ENCODE measurements at places on chromosomes 7 and 10.

GRCh38 chr7:134852625-134853024 is 73.2 kb downstream of the CALD1 start:
- no peak for DNase-seq

- DNase-seq = no peak
Observed at GRCh38 chr10:120742373-120742772, 108.8 kb upstream of the WDR11 start.

DNA sequence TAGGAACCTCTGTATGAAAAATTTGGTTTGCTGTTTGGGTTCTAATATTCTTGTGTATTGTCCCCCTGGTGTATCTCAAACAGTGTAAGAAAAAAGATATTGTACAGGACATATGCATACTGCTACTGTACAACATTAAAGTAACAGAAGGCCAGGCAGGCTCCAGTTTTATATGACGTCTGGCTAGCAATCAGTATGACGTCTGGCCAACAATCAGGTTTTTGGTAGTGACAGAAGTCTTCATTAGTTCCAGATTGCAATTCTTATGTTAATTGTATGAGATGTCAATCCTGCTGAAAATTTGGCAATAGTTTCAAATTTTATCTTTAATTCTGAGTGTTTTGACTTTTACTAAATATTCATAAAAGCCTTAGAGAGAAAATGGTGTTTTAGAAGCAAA is 67.9 kb upstream of the KCND2 start:
- no peak for DNase-seq

GRCh38 chr7:47473499-47474210 is 108.3 kb downstream of the TNS3 start:
- no peak for DNase-seq

GRCh38 chr10:105358911-105359310 is 717.8 kb downstream of the SORCS3 start:
- DNase-seq = no peak

DNA sequence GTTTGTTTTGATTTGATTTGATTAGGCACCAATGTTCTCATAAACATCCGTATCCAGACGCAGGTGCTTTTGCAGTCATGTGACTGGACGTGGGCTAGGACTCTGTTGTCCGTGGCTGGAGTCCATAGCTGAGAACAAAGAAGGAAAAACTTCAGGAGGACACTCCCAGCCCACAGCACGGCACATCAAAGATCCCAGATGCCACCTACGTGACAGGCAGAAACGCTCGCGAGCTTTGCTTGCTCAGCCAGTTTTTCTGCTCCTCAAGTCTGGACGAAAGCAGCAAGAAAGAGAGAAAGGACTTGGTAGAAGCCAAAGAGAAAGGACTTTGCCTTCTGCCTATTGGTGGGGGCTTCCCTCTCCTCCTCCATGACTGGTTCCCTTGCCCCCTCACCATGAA is 6.9 kb upstream of the ZKSCAN1 start:
- no peak for DNase-seq

DNA sequence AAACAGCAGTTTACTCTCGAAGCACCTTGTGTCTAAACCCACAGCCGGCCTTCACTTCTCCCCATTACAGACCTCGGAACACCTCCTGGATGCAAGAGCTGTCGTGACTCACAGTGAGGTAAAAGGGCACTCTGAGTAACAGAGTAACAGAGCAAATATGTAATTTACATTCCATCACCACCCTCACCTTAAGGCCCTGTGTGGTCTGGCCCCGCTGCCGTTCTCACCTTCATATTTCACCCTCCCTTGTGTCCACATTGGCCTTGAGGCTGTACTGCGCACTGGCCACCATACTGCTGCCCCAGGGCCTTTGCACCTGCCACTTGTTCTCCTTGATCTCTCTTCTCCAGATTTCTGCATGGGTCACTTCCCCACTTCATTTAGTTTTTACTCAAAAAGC is 12.6 kb downstream of the FFAR4 start:
- no peak for DNase-seq

DNA sequence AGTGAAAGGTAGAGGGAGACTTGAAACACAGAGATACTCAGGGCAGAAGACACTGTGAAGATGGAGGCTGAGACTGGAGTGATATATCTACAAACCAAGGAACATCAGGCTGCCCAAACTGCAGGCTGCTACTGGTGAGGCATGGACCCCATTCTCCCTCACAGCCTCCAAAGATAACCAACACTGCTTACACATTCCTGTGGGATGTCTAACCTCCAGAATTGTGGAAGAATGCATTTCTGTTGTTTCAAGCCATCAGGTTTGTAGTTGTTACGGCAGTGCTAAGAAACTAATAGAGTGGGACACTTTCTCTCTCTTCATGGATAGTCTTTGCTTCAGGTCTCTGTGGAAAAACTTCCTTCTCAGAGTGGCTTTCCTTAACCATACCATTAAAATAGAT is 182.6 kb upstream of the TMEM106B start:
- DNase-seq = no peak

DNA sequence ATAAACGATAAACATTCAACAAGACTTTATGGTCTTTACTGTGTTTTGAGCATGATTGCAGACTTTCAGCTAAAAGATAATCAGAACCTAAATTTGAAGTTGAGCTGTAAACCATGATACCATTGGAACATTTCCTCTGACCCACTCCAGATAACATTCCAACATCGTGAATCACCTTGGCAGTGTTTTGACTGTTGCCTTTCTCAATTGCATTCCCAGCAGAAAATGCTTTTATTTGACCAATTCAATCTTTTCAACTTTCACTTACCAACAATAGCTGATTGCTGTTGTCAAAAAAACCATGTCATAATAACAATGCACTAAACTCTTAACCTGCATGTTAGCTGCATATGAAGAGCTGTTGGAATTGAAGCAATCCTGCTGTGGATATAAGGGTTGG is 165.5 kb downstream of the MDFIC start:
- DNase-seq = no peak

- DNase-seq = no peak
Observed at GRCh38 chr7:69967689-69968450, 369.6 kb downstream of the AUTS2 start.

- DNase-seq = peak; percentile 90
Observed at GRCh38 chr7:47991741-47992311, 12.4 kb upstream of the HUS1 start.

GRCh38 chr7:73974101-73974947 is 53.6 kb upstream of the ELN start:
- DNase-seq = no peak

DNA sequence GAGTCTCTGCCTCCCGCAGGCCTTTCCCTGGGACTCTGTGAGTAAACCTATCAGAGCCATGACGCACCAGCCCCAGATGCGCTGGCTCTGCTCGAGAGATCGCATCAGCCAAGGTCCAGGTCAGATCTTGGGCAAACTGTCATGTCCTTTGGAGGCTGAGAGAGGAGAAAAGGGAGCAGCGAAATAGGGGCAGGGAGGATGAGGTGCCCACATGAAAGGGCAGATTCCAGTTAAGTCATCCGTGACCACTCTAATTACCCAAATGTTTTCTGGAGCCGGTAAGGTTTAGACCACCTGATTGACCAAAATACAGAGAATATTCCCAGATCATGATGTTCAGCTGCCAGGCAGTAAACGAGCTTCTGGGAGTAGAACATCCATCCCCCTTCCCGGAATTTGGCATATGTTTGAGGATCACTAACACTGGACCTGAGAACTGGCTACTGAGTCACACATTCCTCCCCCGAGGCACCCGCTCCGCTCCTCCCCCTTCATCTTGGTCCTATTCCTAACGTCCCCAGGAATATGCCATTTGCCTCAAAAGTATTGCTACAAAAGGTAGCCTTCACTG is 88.0 kb downstream of the FGFR2 start:
- DNase-seq = no peak

DNA sequence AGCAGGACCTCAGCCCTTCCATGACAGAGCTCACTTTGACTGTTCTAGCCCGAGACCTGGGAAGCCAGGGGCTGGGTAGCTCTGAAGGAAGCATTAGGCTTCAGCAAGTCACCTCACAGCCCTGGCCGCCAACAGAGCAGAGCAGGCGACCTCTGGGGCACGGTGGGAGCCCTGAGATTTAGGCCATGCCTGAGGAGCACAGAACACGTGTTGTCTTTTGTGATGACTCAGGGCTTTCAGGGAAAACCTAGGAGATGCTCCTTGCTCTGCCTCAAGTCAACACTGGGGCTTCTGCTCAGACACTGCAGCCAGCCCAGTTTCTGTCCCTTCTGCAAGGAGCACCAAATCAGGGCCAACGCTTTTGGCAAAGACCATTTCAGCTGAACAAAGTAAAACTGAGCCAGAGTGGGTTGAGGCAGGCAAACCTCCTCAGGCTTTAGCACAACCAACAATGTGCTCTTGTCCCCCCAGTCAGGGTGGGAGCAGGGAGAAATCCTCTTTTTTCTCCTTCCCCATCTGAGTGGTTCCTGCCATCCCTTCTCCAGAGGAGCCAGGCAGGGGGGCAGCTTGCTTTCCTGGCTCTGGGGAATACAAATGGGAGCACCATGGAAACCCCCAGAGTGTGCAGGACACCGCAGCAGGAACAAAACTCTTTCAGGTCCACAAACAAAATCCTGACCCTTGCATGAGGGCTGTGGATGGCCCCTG is 14.4 kb downstream of the CAMK2G start:
- DNase-seq = peak; percentile 4

- no peak for DNase-seq
Observed at GRCh38 chr7:152899548-152900109, 140.1 kb downstream of the ACTR3B start.

DNA sequence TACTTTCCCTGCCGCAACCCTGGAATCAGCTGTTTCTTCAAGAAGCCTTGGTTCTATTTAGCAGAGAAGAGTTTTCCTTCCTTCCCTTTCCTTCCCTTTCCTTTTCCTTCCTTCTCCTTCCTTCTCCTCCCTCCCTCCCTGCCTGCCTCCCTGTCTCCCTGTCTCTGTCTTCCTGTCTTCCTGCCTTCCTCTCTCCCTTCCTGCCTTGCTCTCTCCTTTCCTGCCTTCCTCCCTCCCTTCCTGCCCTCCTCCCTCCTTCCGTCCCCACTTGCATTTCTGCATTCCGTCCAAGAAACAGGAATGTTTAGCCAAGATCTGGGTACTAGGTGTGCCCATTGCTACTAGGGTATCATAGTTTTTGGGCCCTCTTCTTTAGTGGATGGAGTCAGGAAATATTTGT is 21.9 kb downstream of the SND1 start:
- no peak for DNase-seq

DNA sequence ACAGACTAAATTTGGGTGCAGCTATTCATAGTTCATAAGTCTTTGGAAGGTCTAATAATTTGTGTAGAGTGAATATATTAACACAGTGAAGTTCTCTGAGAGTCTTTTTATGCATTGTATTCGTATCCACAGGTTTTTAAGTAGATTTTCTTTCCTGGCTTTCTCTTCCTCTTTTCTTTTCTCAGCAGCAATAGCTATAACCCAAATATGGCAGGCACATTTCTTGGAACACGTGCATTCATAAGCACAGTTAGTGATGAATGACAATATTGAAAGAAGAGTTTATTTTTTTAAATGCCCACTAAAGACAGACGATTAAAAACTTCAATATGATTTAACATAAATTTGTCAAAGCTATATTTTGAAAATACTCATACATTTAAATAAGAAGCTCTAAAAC is 220.5 kb upstream of the MBL2 start:
- DNase-seq = no peak

DNA sequence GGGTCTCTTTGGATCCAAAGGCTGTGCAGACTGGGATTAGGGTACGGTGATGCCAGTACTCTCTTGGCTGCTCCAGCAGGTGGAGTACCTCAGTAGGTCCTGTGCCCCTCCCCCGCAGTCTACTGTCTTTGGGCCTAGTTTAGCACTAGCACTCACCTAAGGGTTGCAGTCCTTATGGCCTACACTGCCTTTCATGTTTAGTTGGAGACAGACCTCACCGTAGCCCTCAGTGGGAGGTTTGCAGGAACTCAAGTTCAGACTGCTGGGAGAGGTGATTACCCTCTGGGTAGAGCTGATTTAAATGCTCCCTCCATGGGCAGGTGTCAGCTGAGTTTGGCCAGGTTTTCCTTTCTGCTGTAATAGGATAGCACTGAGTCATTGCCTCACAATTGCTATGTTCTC is 210.8 kb upstream of the TMEM196 start:
- no peak for DNase-seq

DNA sequence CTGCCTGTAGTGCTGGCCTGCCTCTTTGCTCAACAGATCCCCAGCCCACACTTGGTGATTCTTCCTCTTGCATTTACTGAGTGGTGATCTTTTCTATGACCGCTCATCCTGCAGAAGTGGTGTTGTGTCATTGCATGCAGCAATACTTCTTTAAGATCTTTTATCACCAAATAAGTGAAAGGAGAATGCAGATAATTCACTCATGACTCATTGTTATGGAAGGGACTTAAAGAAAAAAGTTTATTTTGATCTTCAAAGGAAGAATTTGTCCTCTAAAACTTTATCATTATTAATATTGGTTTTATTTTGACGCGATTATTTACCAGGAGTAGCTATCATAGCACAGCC is 489.1 kb upstream of the CELF2 start:
- DNase-seq = no peak

DNA sequence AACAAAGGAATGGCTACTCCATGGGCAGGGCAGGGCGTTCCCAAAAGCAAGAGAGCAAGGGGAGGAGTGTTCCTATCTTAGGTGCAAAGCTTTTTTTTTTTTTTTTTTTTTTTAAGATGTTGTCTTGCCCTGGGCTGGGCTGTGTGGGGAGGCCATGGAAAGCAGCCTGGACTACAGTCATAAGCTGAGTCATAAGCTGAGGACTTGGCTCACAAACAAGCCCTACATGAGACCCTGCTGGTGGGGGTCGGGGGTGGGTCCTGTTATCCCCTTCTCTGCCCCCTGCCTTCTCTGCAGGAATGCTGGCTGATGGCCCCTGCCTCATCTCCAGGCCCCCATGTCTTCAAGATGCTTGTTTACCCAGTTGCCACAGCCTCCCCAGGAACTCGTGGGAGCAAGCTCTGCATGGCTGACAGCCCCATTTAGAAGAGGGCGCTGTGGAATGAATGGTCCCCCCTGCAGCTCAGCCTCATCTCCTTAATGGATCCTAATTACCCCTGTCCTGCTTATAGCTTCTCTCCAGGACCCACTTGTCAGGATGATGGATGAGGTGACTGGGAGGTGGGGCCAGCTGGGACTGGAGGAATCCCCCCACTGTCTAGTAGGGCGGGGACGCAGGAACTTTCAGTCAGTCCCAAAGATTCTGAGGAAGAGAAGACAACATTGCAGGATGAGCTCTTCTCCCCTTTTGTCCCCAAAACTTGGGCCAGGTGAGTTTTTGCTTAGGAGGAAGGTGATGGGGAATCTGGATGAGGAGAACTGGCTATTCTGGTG is 340.8 kb upstream of the PODXL start:
- no peak for DNase-seq

DNA sequence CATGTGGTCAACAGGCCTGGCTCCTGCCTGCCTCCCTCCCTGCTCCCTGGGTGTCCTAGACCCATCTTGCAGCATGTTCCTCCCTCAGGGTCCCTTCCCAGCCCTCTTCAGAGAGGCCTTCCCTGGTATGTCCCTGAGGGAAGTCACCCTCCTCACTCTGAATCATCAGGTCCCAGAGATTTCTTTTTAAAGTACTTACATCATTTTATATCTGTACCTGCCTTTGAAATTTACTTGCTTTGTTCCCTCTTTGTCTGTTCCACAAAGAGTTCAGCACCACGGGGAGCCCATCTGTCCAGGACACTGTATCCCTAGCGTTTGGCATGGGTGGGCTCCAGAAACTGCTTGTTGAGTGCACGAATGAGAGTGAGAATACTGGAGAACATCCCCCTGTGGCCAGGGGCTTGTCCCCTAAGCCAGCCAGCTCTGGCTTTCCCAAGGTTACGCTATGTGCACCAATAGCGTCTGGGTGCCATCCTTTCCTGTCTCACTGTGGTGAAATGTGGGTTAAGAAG is 50.6 kb upstream of the IGFBP3 start:
- no peak for DNase-seq

- DNase-seq = no peak
Observed at GRCh38 chr7:22598318-22598920, 98.4 kb upstream of the STEAP1B start.
